ENCODE measurements at places on chromosomes 16 and 17. TPM values are rescaled to one million over a fixed set of nuclear protein-coding genes. Genes with fewer than 3 reads are reported as not detected.

The BRCA1 gene
- 86.7 TPM for total RNA-seq

DNA sequence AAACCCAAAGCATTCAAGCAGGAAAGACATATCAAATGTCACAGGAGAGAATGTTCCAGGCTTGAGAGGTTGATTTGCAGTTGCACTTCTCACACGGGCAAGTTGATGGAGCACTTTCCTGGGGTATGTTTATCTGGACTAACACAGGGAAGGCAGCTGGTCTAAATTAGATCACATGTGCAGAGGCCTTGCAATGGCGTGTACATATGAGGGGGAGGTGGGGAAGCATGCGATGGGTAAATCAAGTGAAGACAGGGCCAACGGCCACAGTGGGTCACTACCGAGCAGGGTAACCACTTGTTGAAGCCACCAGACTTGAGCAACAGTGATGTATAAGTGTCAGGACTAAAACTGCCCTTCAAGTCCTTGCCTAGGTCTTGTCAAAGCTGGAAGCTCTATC, 156.6 kb upstream of the MAF start:
- H3K36me3 ChIP-seq = no peaks in the 10 kb centered on the region
- no peaks in the 10 kb centered on the region for H3K4me1 ChIP-seq
- no peak overlapping the region for H3K4me3 ChIP-seq
- no peak for DNase-seq
- H3K27ac ChIP-seq = no peak overlapping the region
- H3K27me3 ChIP-seq = peaks cover 16% of the 10 kb centered on the region

GRCh38 chr16:54935266-54935968, 4.8 kb downstream of the IRX5 start:
- no peak overlapping the region for H3K4me3 ChIP-seq
- no peak overlapping the region for H3K27ac ChIP-seq
- H3K27me3 ChIP-seq = peaks cover 92% of the 10 kb centered on the region
- peaks cover 6% of the 10 kb centered on the region for H3K36me3 ChIP-seq

The FAM171A2 gene
- total RNA-seq = 0.14 TPM

The NOD2 gene
- 1.2 TPM for total RNA-seq

- no peaks in the 10 kb centered on the region for H3K27me3 ChIP-seq
- no peak overlapping the region for H3K4me3 ChIP-seq
- peaks cover 23% of the 10 kb centered on the region for H3K4me1 ChIP-seq
- H3K36me3 ChIP-seq = no peaks in the 10 kb centered on the region
- no peak for DNase-seq
Observed at GRCh38 chr16:30166202-30166902, 17.1 kb upstream of the CORO1A start.

- peaks cover 25% of the 10 kb centered on the region for H3K36me3 ChIP-seq
- H3K27ac ChIP-seq = peak overlapping the region; percentile 54
- H3K4me3 ChIP-seq = peak overlapping the region; percentile 96
- H3K27me3 ChIP-seq = no peaks in the 10 kb centered on the region
- DNase-seq = no peak
Observed at GRCh38 chr16:89973654-89974335, 25.2 kb downstream of the DEF8 start.

The GAS2L2 gene
- total RNA-seq = 0.40 TPM

DNA sequence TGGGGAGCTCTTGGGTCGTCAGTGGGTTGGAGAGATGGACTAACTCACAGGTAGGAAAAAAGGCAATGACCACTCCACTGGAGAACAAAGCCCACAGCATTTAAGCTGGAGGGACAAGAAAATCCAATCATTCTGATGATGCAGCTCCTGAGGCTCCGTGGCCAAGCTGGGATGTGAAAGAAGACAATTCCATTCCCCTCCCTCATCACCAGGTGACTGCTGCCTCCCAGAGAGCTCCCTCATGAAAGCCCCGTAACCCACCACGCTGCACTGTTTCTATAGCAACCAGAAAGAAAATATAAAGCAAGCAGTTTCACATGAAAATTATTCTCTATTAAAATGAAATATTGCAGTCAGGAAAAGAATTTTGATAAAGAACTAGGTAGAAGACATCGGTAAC, 15.2 kb downstream of the ANKRD11 start:
- H3K4me1 ChIP-seq = peaks cover 77% of the 10 kb centered on the region
- H3K36me3 ChIP-seq = peaks cover 43% of the 10 kb centered on the region
- no peak for DNase-seq

GRCh38 chr17:82227629-82228277, 1.1 kb upstream of the SLC16A3 start:
- peak overlapping the region; percentile 79 for H3K27ac ChIP-seq
- no peak for DNase-seq
- H3K27me3 ChIP-seq = no peaks in the 10 kb centered on the region
- H3K4me3 ChIP-seq = peak overlapping the region; percentile 82
- peaks cover 8% of the 10 kb centered on the region for H3K36me3 ChIP-seq
- H3K4me1 ChIP-seq = peaks cover 5% of the 10 kb centered on the region

- no peak for DNase-seq
- H3K4me3 ChIP-seq = peak overlapping the region; percentile 85
- peaks cover 21% of the 10 kb centered on the region for H3K4me1 ChIP-seq
- peaks cover 5% of the 10 kb centered on the region for H3K36me3 ChIP-seq
- peak overlapping the region; percentile 84 for H3K27ac ChIP-seq
Observed at GRCh38 chr16:30121741-30122571, 1.1 kb downstream of the MAPK3 start.

DNA sequence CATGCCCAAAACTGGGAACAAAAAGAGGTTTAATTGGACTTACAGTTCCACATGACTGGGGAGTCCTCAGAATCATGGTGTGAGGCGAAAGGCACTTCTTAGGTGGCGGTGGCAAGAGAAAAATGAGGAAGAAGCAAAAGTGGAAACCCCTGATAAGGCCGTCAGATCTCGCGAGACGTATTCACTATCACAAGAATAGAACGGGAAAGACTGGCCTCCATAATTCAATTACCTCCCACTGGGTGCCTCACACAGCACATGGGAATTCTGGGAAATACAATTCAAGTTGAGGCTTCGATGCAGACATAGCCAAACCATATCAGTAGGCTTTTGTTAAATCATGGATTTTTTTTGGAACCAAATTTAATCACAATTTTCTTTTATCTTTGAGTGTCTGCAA, 24.4 kb downstream of the RBL2 start:
- peak overlapping the region; percentile 62 for H3K4me3 ChIP-seq
- no peaks in the 10 kb centered on the region for H3K27me3 ChIP-seq
- H3K36me3 ChIP-seq = peaks cover 67% of the 10 kb centered on the region
- peaks cover 80% of the 10 kb centered on the region for H3K4me1 ChIP-seq

GRCh38 chr16:67723151-67723910, 4.2 kb upstream of the GFOD2 start:
- peaks cover 3% of the 10 kb centered on the region for H3K36me3 ChIP-seq
- H3K4me1 ChIP-seq = peaks cover 10% of the 10 kb centered on the region
- no peak overlapping the region for H3K27ac ChIP-seq
- H3K27me3 ChIP-seq = no peaks in the 10 kb centered on the region

DNA sequence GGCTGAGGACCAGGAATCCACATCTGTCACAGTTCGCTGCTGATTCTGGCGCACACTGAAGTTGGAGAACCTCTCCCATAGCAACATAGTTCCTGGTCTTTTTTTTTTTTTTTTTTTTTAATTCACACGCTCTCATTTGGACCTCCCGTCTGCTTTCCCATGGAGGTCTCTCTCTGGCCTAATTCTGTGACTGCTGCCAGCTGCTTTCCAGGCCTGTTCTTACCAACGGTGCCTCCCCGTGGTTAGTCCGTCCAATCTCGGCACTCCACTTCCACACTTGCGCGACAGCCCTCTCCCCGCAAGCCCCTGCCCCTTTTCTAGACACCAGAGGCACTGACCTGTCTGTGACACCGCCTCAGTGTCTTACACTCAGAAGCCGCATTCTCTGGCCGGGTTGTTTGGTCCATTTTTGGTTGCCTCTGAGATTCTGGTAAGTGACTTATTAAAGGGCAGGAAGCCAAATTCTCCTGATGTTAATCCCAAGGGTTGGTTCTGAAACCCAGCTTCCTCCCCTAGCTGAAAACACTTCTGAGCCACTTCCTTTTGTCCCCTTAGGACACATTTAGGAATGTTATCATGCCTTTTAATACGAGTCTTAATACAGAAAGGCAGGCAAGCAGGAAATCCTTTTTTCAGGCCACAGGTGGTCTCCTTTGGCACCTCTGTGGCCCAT, 1.1 kb upstream of the AKTIP start:
- peak overlapping the region; percentile 88 for H3K4me3 ChIP-seq
- no peaks in the 10 kb centered on the region for H3K27me3 ChIP-seq
- H3K4me1 ChIP-seq = peaks cover 41% of the 10 kb centered on the region

The PRCD gene
- 0.36 TPM for total RNA-seq

GRCh38 chr16:66225696-66226095, 140.8 kb upstream of the CDH5 start:
- no peak overlapping the region for H3K27ac ChIP-seq
- DNase-seq = no peak
- H3K36me3 ChIP-seq = no peaks in the 10 kb centered on the region
- H3K27me3 ChIP-seq = no peaks in the 10 kb centered on the region
- peaks cover 4% of the 10 kb centered on the region for H3K4me1 ChIP-seq

The MC1R gene
- 1.4 TPM for total RNA-seq

DNA sequence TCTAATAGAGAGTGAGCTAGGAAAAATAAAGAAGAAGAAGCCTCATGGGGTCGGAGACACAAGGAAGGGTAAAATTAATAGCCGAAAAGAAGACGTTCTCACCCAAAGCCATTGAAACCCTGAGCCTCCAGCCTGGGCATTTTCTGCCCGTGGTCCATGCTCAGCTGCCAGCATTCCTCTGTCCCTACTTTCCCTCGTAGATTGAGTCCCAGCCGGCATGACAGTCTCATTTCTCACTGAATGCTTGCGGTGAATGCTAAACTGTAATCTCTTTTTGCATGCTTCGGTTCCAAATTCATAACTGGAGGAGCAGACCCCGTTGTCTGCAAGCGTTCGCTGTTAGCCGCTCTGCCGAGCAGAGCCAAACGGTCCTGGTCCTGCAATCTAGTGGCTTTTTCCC, 54.0 kb upstream of the COX10 start:
- H3K27ac ChIP-seq = no peak overlapping the region
- no peaks in the 10 kb centered on the region for H3K27me3 ChIP-seq
- no peak overlapping the region for H3K4me3 ChIP-seq
- no peaks in the 10 kb centered on the region for H3K36me3 ChIP-seq
- no peak for DNase-seq

GRCh38 chr17:1766382-1767135, 4.7 kb downstream of the SERPINF1 start:
- no peak overlapping the region for H3K27ac ChIP-seq
- H3K27me3 ChIP-seq = no peaks in the 10 kb centered on the region
- H3K4me1 ChIP-seq = peaks cover 38% of the 10 kb centered on the region

The KRTAP2-2 gene
- not detected for total RNA-seq

- no peak overlapping the region for H3K27ac ChIP-seq
- H3K4me3 ChIP-seq = no peak overlapping the region
- peaks cover 35% of the 10 kb centered on the region for H3K36me3 ChIP-seq
- DNase-seq = no peak
- no peaks in the 10 kb centered on the region for H3K27me3 ChIP-seq
Observed at GRCh38 chr16:23987443-23987842, 151.7 kb downstream of the PRKCB start.

GRCh38 chr17:2929881-2930533, 133.4 kb downstream of the OR1D5 start:
- no peaks in the 10 kb centered on the region for H3K27me3 ChIP-seq
- no peak overlapping the region for H3K4me3 ChIP-seq
- H3K36me3 ChIP-seq = no peaks in the 10 kb centered on the region
- peaks cover 3% of the 10 kb centered on the region for H3K4me1 ChIP-seq

- H3K27ac ChIP-seq = no peak overlapping the region
- no peak overlapping the region for H3K4me3 ChIP-seq
- H3K4me1 ChIP-seq = peaks cover 3% of the 10 kb centered on the region
- no peaks in the 10 kb centered on the region for H3K36me3 ChIP-seq
- no peak for DNase-seq
Observed at GRCh38 chr16:89184933-89185794, 13.6 kb downstream of the CDH15 start.

DNA sequence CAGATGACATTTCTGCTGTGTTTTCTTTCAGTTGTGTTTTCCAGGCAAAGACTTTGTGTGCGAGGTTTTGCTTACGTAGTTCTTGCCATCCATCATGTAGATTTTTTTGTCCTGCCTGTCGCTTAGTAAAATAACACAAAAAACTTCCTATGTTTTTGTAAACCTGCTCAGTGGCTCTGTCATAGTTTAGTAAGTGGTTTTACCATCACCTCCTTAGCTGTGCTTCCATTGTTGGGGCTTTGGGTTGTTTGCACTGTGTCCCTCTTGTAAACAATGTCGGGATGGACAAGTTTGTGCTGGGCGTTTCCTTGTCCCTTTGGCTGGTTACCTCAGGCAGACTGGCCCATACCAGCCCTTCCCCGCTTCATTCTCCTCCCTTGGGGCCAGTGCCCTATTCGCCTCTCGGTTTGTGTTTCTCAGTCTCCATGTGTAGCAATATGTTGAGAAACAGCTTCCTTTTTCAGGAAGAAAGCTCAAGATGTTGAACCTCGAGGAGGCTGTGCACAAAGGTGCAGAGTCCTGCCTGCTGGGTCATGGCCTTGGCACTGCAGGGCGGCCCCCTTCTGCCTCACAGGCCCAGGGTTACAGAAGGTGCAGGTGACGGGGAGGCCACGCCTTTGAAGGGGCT, 74.6 kb downstream of the KSR1 start:
- peak overlapping the region; percentile 25 for H3K27ac ChIP-seq
- peaks cover 55% of the 10 kb centered on the region for H3K4me1 ChIP-seq
- peaks cover 14% of the 10 kb centered on the region for H3K36me3 ChIP-seq
- no peak for DNase-seq
- H3K27me3 ChIP-seq = no peaks in the 10 kb centered on the region

The TEDC2 gene
- 26.5 TPM for total RNA-seq

DNA sequence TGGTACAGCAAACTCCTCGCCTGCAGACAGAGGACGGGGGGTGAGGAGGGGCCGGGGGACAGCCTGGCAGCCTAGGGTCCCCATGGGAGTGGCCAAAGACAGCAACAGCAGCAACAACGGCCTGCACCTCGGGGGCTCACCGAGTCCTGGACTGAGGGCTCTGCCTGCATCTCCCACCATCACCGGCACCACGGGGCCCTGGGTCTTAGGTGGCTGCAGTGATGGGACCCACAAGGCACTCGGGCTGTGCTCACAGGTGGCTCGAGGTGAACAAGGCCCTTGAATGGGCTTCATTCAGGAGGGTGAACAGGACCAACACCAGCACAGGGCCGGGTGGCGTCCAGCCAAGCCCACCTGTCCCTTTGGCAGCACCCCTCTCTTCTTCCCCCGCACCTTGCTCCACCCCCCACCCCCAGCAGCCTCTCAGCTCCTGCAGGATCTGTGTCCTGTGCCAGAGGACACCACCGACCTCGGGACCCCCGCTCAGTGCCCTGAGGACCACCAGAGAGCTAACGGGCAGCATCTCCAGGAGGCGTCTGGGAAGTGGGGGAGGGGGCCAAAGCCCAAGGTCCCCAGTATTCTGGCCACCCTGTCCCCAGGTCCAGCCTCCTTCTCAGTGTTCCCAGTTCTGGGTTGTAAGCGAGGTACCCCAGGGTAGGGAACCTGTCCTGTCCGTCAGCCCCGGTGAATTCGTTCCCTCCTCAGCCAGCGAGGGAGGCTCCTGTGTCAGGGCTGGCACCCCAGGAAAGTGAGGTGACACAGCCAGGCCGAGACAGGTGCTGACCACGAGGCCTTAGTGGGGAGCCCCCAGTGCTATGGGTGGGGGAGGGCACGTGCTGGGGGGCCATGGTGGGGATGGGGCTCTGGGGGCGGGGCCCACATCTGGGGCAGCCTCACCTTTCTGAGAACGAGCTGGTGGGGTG, 94.3 kb downstream of the TBC1D16 start:
- H3K27ac ChIP-seq = no peak overlapping the region
- peaks cover 8% of the 10 kb centered on the region for H3K4me1 ChIP-seq
- no peaks in the 10 kb centered on the region for H3K36me3 ChIP-seq
- H3K4me3 ChIP-seq = no peak overlapping the region

GRCh38 chr17:44280392-44280937, 12.5 kb upstream of the SLC4A1 start:
- H3K36me3 ChIP-seq = no peaks in the 10 kb centered on the region
- DNase-seq = no peak
- no peak overlapping the region for H3K27ac ChIP-seq
- H3K4me1 ChIP-seq = peaks cover 3% of the 10 kb centered on the region
- H3K27me3 ChIP-seq = peaks cover 5% of the 10 kb centered on the region
- no peak overlapping the region for H3K4me3 ChIP-seq
